ENCODE measurements at places on chromosomes 2 and 18. TPM values are rescaled to one million over a fixed set of nuclear protein-coding genes. Genes with fewer than 3 reads are reported as not detected.

Gene TMEM37
- 0.37 TPM for total RNA-seq

Gene HOXD12
- not detected for total RNA-seq

Gene CCDC102B
- total RNA-seq = 45.7 TPM

Gene CRYGC
- total RNA-seq = not detected

Gene CENPA
- total RNA-seq = 1.00 TPM

Gene USP14
- total RNA-seq = 13.4 TPM

Gene PIEZO2
- total RNA-seq = 97.7 TPM

Gene TSPYL6
- not detected for total RNA-seq

Gene ZNF396
- total RNA-seq = 2.8 TPM

Gene TWIST2
- total RNA-seq = 45.2 TPM

Gene MYL1
- not detected for total RNA-seq

Gene FBXO15
- total RNA-seq = 1.1 TPM

Gene AQP12B
- not detected for total RNA-seq

Gene CNTNAP5
- total RNA-seq = not detected

Gene STAT1
- 160 TPM for total RNA-seq

Gene DUSP19
- 3.8 TPM for total RNA-seq

Gene PFN4
- total RNA-seq = 0.28 TPM

Gene CCL20
- total RNA-seq = 0.28 TPM

Gene CHRNG
- not detected for total RNA-seq

Gene LIMS4
- 1.1 TPM for total RNA-seq

Gene AP1S3
- total RNA-seq = 5.9 TPM

Gene GAREM1
- total RNA-seq = 4.1 TPM

Gene AGXT
- total RNA-seq = not detected

Gene KCNJ3
- not detected for total RNA-seq

Gene METAP1D
- total RNA-seq = 4.6 TPM

Gene CHRND
- total RNA-seq = not detected

Gene ZNF519
- total RNA-seq = 1.7 TPM

Gene FBLN7
- total RNA-seq = 0.57 TPM

Gene ACMSD
- total RNA-seq = under 0.01 TPM

Gene TNS1
- total RNA-seq = 74.4 TPM

Gene LHCGR
- not detected for total RNA-seq

Gene HES6
- total RNA-seq = 0.92 TPM
